ENCODE measurements at places on chromosomes 12 and 14. TPM values are rescaled to one million over a fixed set of nuclear protein-coding genes. Genes with fewer than 3 reads are reported as not detected.

The PDZRN4 gene
- 0.07 TPM for total RNA-seq

The CHGA gene
- not detected for total RNA-seq

The ALKBH1 gene
- total RNA-seq, result 8.0 TPM

The SIX1 gene
- total RNA-seq, result 4.6 TPM

The FGF23 gene
- not detected for total RNA-seq

The NEUROD4 gene
- total RNA-seq, result not detected
